ENCODE measurements at places on chromosomes 11 and 22.
A peak's percentile ranks its signal among the peaks of the same experiment; 100 is the strongest.

- no peak for DNase-seq
These were observed 36.9 kb upstream of the TMEM123 start for GRCh38 chr11:102489186-102490145.

DNA sequence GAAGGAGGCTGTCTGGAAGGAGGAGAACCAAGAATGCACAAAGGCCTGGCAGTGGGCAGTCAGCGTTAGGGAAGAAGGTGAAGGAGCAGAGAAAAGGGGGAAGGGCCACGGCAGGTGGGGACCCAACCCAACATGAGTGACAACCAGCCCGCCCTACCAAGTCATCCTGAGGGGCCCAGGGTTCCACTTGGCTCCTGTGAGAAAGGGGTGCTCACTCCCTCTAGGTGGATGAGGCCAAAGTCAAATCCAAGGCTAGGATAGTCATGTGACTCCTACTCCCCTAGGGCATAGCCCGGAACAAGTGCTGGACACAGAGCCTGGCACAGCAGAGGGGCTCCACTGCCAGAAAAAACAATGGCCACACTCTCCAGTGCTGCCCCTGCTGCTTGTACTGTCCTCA is 2.2 kb upstream of the DGCR2 start:
- no peak for DNase-seq

DNA sequence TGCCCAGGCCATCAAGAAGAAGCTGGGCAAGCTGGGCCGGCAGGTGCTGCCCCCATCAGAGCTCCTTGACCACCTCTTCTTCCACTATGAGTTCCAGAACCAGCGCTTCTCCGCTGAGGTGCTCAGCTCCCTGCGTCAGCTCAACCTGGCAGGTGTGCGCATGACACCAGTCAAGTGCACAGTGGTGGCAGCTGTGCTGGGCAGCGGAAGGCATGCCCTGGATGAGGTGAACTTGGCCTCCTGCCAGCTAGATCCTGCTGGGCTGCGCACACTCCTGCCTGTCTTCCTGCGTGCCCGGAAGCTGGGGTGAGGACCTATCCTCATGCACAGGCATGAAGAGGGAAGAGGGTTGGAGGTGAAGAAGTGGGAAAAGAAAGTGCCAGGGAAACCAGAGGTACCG is 5.3 kb upstream of the NHERF4 start:
- DNase-seq = no peak

GRCh38 chr11:2708151-2708581 is 8.4 kb upstream of the KCNQ1OT1 start:
- no peak for DNase-seq

- DNase-seq = no peak
These were observed 19.8 kb upstream of the FJX1 start for GRCh38 chr11:35598254-35599125.

DNA sequence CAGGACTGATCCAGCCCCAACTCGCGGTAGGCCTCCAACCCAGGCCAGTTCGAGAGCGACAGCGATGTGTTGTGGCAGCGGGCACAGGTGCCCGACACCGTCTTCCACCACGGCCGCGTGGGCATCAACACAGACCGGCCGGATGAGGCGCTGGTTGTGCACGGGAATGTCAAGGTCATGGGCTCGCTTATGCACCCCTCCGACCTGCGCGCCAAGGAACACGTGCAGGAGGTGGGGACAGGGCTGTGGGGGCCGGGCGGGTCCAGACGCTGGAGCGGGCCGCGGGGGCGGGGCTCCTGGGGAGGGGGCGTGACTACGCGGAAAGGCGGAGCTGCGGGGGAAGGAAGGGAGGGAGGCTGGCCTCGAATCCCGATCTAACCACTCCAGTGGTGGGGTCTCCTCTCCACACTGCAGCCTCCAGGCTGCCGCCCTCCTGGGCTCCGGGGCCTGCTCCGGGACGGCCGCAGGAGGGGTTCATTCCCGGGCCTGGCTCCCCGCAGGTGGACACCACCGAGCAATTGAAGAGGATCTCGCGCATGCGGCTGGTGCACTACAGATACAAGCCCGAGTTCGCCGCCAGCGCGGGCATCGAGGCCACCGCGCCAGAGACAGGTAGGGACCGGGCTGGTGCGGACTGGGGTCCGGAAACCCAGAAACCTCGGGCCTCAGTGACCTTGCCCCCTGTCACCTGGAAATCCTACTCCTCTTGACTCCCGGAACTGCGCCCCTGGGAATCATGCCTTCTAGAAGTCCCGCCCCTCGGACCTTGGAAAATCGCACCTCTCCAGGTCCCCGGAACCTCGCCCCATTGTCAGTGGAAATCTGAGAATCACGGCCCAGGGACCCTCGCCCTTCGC is 14.9 kb downstream of the TMEM258 start:
- no peak for DNase-seq

GRCh38 chr11:35563484-35564244 is 38.2 kb upstream of the PAMR1 start:
- DNase-seq = no peak

GRCh38 chr11:44615913-44616791 is 50.7 kb downstream of the CD82 start:
- no peak for DNase-seq

GRCh38 chr11:67666303-67666645 is 8.1 kb downstream of the ALDH3B2 start:
- no peak for DNase-seq

GRCh38 chr11:33691066-33691864 is 9.4 kb downstream of the C11orf91 start:
- DNase-seq = no peak

DNA sequence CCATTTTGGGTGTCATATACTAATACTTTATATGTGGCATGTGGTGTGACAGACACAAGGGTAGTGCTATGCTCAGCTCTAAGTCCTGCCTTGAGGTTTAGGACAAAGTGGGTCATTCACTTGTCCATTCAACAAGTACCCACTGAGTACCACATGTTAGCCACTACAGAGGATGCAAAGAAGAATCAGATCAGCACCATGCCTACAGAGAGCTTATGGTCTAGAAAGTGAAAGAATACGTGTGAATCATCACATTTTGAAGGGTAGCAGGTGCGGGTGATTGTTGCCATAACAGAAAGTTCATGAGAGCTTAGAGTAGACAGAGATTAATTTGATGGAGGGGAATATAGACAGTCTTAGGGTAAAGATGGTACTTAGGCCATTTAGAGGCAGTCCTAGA is 18.3 kb downstream of the CLMP start:
- no peak for DNase-seq

GRCh38 chr22:38083931-38084631 is at the start of gene SLC16A8:
SLC16A8 (minus strand) TSS chr22:38084184; CDS start chr22:38082873, 1,311 bp downstream.
- DNase-seq = no peak

DNA sequence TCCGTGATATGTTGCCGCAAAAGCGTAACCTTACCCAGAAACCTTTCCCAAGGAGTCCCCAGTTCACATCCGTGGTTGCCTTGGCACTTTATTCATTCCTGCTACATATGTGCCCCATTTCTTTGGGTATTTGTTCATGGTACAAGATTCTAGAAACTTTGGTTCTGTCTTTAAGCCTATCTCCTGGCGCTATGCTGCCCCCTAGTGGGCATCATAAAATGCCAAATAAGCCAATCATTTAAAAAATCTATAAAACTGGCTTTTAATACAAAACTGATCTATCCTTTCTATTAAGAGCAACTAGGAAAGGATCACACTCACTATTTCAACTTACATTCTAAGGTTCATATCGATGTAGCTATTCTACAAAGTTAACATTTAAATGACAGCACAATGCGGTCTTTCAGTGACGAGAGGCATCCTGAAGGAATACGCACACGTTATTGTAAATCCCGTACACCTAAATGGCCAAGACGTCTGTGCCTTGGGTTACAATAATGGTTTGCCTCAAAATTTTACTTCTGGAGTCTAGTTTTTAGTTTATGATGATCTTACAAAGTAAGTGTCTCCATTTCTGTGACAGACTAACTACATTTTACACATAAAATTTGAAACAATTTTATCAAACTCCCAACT is 16.2 kb downstream of the PIWIL3 start:
- DNase-seq = peak; percentile 9

DNA sequence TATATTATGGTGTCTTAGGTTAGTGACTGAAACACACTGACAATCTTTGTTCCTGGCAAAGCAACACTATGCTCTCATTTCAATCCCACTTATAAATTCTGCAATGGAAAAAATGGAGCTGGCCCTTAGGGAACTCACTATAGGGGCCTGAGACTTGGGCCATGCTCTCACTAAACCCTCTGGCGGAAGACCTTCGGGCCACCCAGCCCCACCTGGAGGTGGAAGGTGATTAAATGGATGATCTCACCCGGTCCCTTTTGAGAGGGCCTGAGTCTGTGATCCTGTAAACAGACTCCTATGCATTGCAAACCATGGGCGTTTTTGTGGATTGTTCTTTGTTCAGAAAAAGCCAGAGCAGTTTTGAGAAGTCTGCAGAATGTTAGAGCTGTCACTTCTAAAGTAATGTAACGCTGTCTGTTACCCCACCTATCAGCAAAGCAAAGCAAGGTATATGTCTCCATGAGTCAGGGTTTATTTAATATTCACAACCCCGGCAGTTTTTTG is 17.0 kb upstream of the CDON start:
- no peak for DNase-seq

DNA sequence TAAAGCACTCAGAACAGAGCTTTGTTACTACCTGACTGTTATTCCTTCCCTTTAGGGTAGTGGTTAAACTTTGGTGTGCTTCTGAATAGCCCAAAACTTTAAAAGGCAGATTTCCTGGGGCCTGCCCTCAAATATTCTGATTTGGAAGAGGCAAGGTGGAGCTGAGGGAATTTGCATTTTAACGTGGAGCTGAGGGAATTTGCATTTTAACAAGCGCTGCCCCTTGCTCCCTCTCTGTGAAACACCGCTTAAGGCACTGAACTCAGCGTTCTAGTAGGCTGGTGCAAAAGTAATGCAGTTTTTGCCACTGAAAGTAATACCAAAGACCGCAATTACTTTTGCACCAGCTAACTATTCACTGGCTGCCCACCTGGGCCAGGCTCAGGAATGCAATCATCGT is 35.0 kb downstream of the TPST2 start:
- no peak for DNase-seq

GRCh38 chr11:81394311-81394710 is 1339.4 kb downstream of the FAM181B start:
- DNase-seq = no peak

DNA sequence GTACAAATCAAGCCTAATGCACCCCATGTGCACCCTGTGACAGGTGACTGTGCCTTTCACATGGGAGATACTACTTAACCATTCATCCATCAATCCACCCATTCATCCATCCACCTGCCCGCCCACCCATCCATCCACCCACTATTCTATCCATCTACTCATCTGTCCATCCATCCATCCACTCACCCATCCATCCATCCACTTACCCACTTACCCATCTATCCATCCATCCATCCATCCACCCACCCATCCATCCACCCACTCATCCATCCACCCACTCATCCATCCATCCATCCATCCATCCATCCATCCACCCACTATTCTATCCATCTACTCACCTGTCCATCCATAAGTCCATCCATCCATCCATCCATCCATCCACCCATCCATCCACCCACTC is 7.5 kb downstream of the C11orf24 start:
- no peak for DNase-seq

DNA sequence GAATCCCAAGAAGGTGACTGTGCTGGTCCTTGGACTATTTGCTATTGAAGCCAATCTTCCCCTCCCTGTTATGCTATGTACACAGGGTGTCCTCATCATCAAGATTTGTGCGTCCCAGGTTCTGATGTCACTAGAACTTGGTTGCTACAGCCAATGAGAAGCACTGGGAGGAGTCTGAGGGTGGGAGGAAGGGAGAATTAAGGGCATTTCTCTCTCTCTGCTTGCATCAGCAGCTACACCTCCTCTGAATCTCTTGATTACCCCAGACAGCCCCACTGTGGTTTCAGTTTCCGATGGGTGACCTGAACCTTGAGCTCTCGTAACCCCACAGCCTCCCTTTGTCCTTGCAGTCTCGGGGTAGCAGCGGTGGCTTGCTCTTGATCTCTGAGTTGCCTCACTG is 212.4 kb upstream of the SESN3 start:
- DNase-seq = no peak

DNA sequence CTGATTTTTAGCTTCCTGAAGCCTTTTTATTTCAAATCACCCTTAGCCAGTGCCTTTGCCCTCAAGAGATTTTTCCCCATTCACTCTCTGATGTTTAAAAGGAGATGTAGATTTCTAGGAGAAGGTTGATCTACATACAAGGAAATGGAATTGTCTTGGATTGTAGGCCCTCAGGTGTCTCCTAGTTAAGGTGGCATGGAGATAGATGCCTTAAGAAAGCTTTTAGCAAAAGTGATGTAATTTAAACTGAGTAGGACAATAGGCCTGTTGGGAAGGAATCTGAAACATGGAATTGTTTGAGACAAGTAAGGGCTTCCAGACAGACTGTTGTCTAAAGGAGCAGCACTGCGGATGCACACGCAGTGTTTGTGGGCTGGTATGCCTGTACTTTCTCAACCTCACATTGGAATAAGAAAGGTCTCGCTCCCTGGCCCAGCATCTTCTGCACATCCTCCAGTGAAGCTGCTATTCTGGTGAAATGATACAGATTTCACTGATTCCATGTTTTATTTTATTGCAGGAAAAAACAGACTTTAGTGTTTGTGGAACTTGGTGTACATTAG is 69.8 kb upstream of the SLC25A18 start:
- DNase-seq = no peak

GRCh38 chr11:70640408-70640807 is 242.1 kb downstream of the CTTN start:
- DNase-seq = no peak

DNA sequence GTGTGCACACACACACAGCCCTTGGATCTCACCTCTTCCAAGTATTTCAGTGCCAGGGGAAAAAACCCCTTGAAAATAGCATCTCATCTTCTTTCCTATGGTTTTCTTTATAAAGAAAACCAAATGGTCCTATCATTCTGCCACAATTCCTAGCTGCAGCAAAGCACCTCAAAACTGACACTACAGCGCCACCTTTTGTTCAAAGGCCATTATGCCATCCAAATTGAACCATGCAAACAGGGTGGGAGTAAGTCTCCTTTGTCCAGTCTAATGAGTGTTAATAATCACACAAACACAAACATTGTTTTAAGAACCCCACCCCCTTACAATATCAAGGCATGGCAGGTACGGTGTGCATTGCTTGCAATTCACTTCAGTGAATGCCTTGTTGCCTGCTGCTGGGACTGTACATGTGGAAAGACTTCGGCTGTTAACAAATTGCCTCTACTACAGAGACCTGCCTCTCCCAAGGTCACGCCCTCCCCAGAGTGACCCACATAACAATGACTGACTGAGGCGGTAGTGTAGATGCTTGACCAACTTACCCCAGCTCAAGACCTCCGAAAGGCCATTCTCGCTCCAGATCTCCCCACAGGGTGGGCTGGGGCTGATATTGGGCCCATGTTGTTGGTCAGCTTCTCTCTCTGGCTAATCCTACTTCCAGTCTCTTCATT is 31.7 kb downstream of the FAM181B start:
- DNase-seq = no peak

DNA sequence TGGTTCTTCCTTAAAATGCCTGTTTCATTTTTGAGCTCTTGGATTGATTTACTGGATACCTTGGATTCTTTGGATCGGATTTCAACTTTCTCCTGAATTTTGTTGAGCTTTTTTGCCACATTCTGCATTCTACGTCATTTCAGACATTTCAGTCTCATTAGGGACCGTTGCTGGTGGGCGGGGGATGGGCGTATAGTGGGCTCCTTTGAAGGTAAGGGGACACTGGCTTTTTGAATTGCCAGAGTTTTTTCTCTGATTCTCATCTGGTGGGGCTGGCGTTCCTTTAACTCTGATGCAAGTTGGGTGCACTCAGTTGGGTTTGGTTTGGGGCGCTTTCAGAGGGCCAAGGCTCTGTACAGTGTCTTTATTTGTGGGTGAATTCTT is 216.5 kb downstream of the DYNC2H1 start:
- DNase-seq = no peak

Data from activated naive CD4-positive, alpha-beta T cell (primary cell).